ENCODE measurements at places on chromosomes 6 and 20. TPM values are rescaled to one million over a fixed set of nuclear protein-coding genes. Genes with fewer than 3 reads are reported as not detected.

- no peak for DNase-seq
- H3K4me3 ChIP-seq: no peak overlapping the region
- no peaks in the 10 kb centered on the region for H3K27me3 ChIP-seq
Measured at GRCh38 chr20:3784216-3784853, 2.2 kb downstream of the CENPB start.

GRCh38 chr6:77373955-77374354, 89.3 kb downstream of the HTR1B start:
- H3K36me3 ChIP-seq: no peaks in the 10 kb centered on the region
- no peaks in the 10 kb centered on the region for H3K27me3 ChIP-seq
- H3K27ac ChIP-seq: no peak overlapping the region
- no peaks in the 10 kb centered on the region for H3K4me1 ChIP-seq
- H3K4me3 ChIP-seq: no peak overlapping the region

GRCh38 chr6:127816643-127817042, 84.2 kb downstream of the THEMIS start:
- H3K4me3 ChIP-seq: no peak overlapping the region
- H3K36me3 ChIP-seq: no peaks in the 10 kb centered on the region
- H3K27ac ChIP-seq: no peak overlapping the region
- no peaks in the 10 kb centered on the region for H3K4me1 ChIP-seq
- no peak for DNase-seq
- H3K27me3 ChIP-seq: no peaks in the 10 kb centered on the region

GRCh38 chr6:24228123-24228522, 102.1 kb downstream of the NRSN1 start:
- no peaks in the 10 kb centered on the region for H3K36me3 ChIP-seq
- H3K4me1 ChIP-seq: no peaks in the 10 kb centered on the region
- no peak overlapping the region for H3K27ac ChIP-seq
- no peak for DNase-seq

DNA sequence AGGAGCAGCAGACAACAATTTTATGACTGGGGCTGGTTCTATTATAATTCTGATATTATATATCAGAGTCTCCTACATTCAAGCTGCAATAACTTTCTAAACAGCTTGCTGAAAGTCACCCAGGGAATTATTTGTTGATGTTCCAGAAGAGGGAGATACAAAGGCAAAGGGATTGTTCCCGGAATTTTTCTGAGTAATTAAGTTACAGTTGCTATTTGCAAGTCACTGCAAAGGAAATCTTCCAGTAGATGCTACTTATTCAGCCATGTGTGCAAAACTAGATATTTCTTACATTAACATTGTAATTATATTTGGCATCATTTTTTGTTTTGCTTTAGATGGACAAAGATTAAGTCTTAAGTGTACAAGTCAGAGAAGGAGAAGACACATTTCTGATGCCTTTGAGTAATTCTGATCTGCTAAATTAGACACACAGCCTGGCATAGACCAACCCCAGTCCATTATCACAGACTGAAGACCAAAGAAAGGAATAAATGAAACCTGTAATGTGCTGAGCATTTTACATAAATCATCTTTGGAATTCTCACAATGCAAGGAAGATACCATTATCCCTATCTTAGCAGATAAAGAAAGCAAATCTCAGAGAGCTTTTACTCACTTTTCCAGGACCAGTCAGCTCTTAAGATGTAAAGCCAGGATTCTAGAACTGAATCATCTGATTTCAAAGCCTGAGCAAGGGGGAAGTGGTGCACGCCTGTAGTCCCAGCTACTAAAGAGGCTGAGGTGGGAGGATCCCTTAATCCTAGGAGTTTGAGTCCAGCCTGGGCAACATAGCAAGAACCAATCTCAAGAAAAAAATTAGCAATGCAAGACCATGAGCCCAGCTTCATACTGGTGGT, 62.6 kb upstream of the AKAP12 start:
- no peaks in the 10 kb centered on the region for H3K36me3 ChIP-seq
- no peak overlapping the region for H3K4me3 ChIP-seq
- no peaks in the 10 kb centered on the region for H3K4me1 ChIP-seq
- H3K27me3 ChIP-seq: peaks cover 6% of the 10 kb centered on the region

RBM24 gene
- not detected for total RNA-seq

NNAT gene
- total RNA-seq: not detected

SPATA25 gene
- 2.9 TPM for total RNA-seq

DNA sequence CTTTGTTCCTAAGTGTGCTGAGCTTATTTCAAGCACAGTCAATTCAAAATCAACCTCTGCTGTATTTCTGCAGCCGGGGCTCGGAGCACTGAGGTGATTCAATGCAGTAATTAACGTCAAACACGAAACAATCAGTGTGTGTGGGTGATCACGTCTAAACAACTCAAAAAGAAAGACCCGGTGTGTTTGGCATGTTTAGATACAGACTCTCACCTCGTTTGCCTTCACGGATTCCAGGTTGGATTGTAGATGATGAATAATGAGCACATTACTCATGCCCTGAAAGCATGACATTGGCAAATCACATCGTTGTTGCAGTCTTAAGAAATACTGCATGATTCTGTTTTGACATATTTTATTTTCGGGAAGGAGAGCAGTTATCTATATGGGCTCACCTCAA, 231.0 kb downstream of the QKI start:
- no peaks in the 10 kb centered on the region for H3K36me3 ChIP-seq
- H3K4me3 ChIP-seq: no peak overlapping the region
- no peaks in the 10 kb centered on the region for H3K4me1 ChIP-seq
- DNase-seq: no peak
- no peaks in the 10 kb centered on the region for H3K27me3 ChIP-seq

DNA sequence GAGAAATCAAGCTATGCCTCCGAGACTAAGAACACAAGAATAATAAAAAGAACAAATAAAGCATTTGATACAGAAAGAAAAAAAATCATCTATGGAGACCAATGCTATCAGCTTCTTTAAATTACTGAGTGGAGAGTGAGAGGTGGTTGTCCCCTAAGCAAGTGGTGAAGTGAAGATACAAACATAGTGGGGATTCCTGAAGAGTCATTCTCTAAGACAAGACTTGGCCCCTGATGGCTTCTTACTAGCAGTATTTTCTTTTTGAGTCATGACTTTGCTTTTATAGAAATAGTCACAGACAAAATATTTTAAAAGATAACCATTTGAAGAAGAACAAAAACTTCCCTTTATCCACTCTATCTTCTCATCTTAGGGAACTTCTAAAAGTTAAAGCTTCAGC, 261.4 kb upstream of the PRDM1 start:
- DNase-seq: no peak
- H3K36me3 ChIP-seq: no peaks in the 10 kb centered on the region

GRCh38 chr20:41222703-41223102, 85.4 kb downstream of the PLCG1 start:
- H3K4me3 ChIP-seq: no peak overlapping the region
- H3K4me1 ChIP-seq: no peaks in the 10 kb centered on the region
- no peak for DNase-seq

DNA sequence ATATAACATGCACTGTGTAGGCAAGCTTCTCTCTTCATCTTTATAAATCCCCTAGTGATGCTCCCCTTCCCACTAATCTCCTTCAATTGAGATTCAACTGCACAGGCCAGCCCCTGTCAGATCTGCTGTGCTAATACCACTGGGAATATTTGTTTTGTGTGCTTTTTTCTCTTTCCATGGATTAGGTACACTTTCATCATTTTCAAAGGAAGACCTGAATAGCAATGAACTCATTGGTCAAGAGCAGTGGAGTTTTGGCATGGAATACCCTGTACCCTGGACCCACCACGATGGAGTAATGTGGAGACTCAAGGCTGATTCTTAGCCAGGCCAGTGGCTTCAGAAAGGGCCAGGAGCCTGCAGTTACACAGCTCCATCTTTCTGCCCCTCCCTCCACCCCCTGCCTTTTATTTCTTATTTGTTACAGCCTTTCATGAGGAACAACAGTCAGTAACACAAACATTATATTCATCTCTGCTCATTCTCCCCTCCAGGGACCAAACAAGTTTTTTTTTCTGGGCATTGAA, 75.4 kb upstream of the KCNG1 start:
- DNase-seq: no peak
- H3K4me3 ChIP-seq: no peak overlapping the region
- H3K36me3 ChIP-seq: no peaks in the 10 kb centered on the region
- peaks cover 92% of the 10 kb centered on the region for H3K4me1 ChIP-seq
- H3K27me3 ChIP-seq: no peaks in the 10 kb centered on the region
